NCI-H187 (cell line): ENCODE measurements at places on chromosomes 7 and 10.

DNA sequence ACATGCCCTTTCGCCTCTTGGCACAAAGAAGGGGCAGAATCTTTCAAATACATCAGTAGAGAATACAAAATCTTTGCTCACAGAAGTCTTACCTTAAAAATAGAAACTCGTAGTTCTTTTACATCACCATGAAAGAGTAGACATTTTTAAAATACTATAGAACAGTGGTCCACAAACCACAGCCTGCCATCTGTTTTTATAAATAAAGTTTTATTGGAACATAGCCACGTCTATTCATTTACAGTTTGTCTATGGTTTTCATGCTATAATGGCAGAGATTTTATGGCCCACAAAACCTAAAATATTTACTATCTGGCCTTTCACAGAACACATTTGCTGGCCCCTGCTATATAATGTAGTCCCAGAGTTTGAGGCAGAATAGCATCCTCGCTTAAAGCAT is 46.1 kb upstream of the CABCOCO1 start:
- DNase-seq, result no peak

DNA sequence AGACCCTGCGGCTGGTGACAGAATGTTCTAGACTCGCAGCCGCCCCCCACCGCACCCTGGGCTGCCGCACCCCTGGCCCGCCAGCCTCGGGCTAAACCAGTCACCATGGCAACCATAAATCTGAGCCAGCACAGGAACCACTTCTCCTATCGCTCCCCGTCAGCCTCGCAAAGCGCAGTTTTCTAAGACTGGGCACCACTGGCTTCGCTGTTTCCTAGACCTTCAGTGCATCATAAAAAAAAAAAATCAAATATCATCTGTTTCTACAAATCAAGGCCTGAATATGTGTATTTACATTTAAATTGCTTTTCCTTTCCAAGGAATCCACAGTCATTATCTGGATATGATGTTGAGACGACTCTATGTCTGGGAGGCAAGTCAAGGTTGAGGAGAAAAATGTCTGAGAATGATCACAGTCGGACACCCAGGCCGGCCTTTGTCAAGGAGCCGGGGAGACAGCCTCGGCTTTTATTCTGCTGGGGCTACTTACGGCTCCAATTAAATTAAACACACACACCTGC is 99.9 kb downstream of the PTPRN2 start:
- no peak for DNase-seq

DNA sequence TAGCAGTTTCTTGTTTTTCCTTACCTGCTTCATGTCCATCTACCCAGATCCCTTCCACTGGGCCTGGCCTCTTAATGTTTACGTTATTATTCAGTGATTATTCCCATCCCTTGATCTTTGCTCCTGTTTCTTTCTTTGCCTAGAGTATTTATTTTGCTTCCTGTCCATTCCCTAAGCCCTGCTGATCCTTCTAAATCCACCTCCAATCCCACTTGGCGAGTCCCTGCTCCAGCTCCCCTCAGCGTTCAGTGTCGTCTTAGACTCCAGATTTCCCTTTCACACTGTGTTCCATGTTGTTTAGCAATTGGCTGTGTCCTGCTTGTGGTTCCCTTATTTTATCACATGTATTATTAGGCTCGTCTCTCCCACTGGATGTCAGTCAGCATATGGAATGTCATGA is 7.3 kb downstream of the PPP2R2D start:
- DNase-seq, result no peak

- DNase-seq, result no peak
Observed at GRCh38 chr7:157574120-157574825, 237.5 kb downstream of the DNAJB6 start.

DNA sequence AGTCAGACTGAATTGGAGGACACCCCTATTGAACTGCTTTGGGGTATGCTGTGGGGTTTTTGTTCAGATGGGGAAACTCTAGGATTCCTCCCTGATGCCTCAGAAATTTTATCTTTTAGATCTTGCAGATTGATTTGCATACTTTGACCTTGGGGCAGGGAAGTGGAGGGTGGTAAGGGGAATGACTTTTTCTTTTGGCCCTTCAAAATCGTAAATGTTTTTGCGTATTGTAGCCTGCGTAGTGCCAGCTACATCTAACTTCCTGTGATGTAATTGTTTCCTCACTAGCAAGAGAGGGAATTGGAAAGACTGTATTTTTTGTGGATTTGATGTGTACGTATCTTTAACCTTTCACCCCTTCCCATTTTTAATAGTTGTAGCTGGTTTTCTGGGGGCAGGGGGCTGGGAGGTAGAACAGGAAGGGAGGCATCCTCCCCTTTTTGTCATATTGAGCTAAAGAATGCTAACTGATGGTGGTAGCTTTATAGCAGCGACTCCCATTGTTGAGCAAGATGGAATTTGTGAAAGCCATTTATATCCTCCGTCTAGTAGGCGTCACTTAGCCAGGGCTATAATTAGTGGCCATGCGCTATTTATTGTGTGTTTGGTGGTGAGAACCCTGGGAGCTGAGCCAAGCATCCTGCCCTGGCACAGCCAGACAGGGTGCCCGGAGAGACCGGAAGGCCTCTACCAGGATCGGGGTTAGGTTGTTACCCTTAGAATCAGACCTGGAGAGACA is 11.3 kb downstream of the DUSP5 start:
- DNase-seq, result no peak

DNA sequence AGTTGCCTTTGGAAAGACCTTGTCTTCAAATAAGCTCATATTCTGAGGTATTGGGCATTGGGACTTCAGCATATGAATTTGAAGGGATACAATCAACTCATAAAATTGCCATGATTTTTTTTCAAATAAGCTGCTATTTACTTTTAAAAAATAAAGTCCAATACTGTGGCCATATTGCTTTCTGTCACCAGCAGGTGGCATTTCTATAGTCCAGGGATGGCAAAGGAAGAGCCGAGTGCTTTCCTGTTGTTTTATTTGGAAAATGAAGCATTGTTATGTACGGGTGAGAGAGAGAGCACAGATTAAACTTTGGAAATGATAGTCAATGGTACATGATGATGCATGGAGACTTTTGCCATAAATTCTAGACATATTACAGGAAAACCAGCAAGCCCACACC is 104.1 kb upstream of the DPP6 start:
- no peak for DNase-seq

DNA sequence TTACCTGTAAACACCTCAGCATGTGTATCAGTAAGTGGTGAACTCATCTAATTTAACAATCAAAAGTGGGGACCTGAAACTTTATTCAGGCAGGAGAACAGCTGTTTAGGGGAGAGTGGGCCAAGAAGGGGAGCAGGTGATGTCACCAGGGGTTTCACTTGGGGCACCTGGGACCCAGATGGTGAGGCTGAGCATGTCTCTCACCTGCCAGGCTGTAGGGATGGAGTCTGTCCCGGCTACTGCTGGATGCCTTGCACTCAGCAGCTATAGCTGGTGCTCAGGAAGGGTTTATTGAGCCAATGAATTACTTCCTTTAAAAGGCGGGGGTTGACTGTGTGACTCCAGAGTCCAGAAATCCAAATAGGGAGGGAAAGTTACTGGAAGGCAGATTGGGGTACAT is 23.0 kb downstream of the CDH23 start:
- DNase-seq, result no peak

DNA sequence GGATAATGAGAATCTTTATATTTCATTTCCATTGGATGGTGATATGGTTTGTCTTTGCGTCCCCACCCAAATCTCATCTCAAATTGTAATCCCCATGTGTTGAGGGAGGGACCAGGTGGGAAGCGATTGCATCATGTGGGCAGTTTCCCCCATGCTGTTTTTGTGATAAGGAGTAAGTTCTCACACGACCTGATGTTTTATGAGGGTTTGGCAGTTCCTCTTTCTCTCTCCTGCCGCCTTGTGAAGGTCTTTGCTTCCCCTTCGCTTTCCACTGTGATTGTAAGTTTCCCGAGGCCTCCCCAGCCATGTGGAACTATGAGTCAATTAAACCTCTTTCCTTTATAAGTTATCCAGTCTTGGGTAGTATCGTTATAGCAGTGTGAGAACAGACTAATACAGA is 59.4 kb downstream of the MTPN start:
- no peak for DNase-seq

DNA sequence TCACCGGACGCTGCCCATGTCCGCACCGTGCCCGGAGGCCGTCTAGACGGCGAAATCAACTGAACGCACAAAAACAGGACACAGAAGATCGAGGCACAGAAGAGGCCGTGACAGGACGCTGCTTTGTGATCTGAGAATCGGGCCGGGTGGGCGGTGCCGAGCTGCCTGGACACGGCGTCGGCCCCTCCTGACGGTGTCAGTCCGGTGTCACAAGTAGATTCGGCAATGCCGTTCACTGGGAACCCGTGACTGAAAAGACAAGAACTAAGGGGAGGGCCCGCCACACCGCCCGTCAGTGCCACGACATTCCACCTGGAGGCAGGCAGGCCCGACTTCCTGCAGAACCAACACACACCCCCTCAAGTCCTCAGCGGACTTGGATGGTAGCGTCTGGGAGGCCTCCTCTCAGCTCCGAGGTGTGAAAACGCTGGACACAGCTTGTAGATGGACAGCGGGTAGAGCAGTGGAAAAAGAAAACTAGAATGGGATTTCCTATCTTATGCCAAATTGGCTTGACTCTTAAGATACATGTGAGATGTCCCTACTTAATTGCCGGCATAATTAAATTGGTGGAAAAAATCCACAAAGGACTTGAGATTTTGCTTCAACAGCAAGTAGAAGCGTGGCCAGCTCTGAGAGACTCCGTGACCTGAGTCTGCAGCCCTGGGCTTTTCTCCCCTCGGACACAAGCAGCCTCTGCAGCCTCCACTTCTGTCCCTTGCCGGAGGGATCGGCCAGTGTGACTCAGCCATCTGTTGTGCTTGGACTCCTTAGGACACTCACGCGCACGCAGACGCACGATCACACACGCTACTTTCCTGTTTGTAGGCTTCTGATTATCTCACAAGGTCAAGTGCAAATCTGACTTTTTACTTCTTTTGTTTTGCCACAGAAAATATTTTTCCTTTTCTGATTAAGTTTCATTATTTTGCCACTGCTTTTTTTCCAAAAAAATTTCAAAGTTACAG is 269.0 kb downstream of the DIP2C start:
- DNase-seq, result no peak

DNA sequence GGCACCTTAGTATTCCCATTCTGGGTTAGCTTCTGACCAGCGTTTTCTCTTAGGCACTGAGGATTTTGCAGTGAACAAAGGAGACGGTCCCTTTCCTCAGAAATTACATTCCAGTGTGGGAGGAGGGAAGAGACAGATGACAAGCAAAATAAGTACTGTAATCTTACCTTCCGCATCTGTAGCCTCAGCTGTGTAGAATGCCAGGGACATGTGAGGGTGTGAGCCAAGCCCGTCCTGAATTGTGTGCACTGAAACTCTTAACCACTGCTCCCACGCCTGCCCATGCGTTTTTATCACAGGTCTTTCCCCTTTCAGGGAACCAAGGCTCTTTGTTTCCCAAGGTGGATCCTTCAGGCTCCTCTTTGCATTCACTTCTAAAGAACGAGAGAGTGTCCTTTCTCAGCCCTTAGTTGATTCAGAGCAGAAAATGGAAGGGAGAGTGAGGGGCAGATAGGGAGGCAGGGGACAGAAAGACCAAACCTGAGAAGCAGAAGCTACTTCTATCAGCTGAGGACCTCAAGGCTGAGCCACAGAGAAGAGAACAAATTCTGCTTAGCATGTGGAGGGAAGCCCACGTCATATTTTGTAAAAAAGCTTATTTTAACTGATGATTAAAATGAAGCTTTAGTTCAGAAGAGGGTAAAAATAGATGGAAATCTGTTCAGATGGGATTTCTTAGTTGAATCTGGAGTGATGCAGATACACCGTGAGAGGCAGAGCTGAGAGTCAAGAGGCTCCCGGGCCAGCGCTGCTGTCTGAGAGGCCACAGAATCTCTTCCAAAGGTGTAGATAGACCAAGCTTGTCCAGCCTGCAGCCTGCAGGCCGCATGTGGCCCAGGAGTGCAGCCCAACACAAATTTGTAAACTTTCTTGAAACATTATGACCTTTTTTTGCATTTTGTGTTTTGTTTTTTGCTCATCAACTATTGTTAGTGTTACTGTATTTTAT is 122.5 kb downstream of the CCNY start:
- DNase-seq, result no peak

GRCh38 chr7:155343661-155344121 is 46.0 kb downstream of the INSIG1 start:
- DNase-seq, result no peak

GRCh38 chr7:26190417-26190869 is 10.1 kb downstream of the HNRNPA2B1 start:
- DNase-seq, result no peak

DNA sequence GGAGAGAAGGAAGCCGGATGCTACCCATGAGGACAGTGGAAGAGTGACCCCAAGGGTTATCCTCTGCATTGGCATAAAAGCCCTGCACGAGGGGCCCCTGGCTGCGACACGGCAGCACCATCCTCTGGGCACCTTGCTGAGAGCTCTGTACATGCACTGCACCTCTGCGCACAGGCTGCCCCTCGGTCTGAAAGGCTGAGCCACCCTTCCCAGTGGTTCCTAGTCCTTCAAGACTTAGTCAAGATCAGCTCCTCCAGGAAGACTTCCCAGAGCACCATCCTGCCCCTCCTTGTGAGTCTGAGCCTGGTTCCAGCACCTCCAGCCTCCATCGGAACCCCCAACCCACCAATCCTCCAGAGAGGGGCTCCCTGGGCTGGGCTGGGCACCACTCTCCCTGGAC is 37.9 kb upstream of the CNPY1 start:
- no peak for DNase-seq

GRCh38 chr7:98240961-98241673 is 10.9 kb downstream of the TECPR1 start:
- no peak for DNase-seq

DNA sequence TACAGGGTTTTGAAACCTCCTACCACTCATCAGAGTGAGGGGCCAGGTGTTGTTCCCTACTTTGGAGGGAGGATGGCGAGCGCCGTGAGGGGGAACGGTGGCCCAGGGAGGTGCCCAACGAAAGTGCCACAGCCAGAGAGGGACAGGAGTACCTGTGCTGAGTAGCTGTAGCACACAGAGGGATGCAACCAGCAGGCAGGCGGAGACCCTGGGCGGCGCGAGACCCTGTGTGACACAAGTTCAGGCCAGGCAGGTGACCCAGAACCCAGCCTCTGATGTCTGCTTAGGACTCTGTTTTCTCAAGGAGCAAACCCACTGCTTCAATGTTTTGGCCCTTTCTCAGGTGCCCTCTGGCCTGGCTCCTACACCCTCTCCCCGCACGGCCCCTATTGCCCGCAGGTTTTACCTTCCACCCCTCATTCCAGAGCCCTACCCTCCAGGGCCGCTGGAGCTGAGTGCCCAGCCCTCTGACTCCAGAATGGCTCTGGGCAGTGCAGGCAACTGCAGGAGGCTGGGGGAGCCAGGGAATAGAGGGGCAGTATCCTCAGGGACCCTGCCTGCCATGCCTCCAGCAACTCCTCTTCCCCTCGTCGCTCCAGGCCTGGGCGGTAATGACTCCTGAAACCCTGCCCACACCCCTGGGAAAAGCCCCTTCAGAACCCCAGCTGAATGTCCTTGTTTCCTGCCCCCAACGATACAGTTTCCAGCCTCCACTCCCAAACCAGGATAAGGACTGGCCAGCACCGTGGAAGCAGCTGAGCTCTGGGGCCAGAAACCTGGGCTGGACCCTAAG is 164.1 kb upstream of the RHEB start:
- no peak for DNase-seq
